ENCODE measurements at places on chromosomes 5 and 9. TPM values are rescaled to one million over a fixed set of nuclear protein-coding genes. Genes with fewer than 3 reads are reported as not detected.

The CDH18 gene
- not detected for total RNA-seq

The COL23A1 gene
- total RNA-seq: not detected

- no peak for DNase-seq
These were observed 21.1 kb downstream of the HMGXB3 start for GRCh38 chr5:150021491-150022157.

DNA sequence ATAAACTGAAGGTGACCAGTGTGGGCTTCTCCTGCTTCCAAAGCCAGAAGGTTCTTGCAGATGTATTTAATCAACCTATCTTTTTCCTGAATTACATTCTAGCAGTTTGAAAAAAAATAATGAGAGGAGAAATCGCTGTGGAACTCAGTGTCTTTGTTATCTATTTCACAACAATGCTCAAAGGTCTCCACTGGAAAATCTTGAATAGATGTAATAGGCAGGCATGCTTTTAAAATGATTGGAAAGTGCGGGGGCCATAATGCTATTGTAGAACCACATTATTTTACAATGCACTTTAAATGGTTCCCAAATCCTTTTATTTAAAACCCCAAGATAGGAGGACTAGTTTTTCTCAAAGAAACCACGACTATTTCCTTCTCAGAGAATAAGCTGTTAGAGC lies 23.3 kb downstream of the ENC1 start:
- no peak for DNase-seq

The SPINK13 gene
- total RNA-seq: not detected

The TIMD4 gene
- 3.6 TPM for total RNA-seq

The BTNL3 gene
- not detected for total RNA-seq

The TERT gene
- 0.33 TPM for total RNA-seq

DNA sequence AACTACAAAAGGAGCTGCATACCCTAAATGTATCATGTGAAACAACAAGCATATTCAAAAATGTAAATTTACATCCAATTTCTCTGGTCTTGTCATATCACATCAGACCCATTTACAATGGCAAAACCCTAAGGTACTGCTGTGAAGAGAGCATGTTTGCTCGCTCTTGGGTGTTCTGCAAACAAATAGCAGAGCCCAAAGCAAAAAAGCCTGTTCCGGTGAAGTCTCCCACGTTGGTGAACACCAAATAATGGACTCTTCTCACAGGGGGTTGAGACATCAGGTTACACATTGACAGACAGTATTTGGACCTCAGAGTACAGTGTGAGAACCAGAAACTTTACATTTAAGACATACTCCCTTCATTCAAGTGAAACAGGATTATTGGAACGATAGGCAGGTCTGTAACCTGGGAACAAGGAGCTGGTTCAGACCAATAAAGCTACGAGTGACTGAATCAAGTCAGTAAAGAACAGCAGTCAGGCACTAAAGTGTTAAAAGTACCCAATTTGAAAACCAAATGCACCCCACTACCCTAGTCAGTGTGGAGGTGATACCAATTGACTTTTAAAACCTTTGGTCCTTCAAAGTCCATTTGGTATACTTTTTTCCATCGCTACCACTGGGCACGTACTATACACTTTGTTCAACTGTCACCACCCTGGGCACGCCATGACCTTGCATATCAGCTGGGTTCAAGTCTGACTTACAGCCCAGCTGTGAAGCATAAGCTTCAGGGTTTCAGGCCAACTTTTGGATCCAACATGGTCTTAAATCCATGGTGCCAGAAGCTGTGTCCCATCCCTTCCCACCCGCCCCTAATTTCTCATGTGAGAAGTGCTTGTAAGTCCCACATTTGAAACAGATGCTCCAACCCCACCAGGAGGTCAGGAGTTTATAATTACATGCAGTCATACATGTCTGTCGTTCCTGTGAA lies 36.4 kb downstream of the ETF1 start:
- DNase-seq: no peak

The TMEFF1 gene
- 0.26 TPM for total RNA-seq

- DNase-seq: no peak
These were observed 17.8 kb downstream of the NOTCH1 start for GRCh38 chr9:136527721-136528710.
